ENCODE measurements at places on chromosomes 11 and 22.

GRCh38 chr22:49398115-49398514, 429.6 kb downstream of the BRD1 start:
- no peak for DNase-seq

GRCh38 chr11:134142536-134142935, 73.7 kb downstream of the JAM3 start:
- no peak for DNase-seq

DNA sequence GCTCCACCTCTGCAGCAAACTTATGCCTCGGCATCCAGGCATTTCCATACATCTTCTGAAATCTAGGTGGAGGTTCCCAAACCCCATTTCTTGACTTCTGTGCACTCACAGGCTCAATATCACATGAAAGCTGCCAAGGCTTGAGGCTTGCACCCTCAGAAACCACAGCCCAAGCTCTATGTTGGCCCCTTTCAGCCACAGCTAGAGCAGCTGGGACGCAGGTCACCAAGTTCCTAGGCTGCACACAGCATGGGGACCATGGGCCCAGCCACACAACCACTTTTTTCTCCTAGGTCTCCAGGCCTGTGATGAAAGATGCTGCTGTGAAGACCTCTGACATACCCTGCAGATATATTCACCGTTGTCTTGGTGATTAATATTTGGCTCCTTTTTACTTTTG, 24.7 kb upstream of the MTMR2 start:
- no peak for DNase-seq

- no peak for DNase-seq
Observed at GRCh38 chr22:34917239-34917638, 148.7 kb upstream of the ISX start.

GRCh38 chr11:28632338-28632737, 524.1 kb downstream of the METTL15 start:
- DNase-seq, result no peak
